Activated CD4-positive, alpha-beta T cell treated with anti-CD3 and anti-CD28 coated beads for 4 hours (primary cell): ENCODE measurements at places on chromosomes 7 and 10.

DNA sequence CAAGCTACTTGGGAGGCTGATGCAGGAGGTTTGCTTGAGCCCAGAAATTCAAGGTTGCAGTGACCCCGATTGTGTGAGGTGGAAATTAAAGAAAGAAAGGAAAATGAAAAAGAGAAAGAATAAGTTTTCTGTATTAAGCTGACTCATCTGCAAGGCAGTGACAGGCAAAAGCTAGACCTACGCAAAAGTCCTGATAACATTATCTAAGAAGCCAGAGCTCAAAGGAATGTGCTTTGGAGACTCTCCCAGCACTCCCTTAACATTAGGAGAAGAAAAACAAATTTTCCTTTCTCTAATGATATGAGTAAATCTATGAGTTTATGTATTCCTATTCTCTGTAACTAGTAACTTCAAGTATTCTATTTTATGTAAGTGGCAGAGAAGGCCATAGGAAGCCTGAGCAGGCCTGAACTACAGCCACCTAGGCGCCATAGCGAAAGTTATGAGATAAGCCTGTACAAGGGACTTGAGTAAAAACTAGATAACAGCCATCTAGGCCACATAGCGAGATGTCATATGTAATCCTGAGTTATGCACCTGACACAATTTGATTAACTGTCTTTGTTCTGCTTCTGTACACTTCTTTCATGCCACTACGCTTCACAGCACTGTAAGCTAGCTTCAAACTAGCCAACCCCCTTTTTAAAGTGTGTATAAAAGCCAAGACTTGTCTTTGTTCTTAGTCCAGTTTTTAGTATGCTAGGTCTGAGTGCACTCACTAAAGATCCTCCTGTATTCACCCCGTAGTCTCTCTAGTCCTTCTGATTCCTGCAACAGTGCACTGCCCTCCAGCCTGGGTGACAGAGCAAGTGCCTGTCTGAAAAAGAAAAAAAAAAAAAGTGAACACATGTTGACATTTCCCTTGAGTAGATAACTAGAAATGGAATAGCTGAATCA is 9.4 kb upstream of the ZWINT start:
- DNase-seq: no peak

DNA sequence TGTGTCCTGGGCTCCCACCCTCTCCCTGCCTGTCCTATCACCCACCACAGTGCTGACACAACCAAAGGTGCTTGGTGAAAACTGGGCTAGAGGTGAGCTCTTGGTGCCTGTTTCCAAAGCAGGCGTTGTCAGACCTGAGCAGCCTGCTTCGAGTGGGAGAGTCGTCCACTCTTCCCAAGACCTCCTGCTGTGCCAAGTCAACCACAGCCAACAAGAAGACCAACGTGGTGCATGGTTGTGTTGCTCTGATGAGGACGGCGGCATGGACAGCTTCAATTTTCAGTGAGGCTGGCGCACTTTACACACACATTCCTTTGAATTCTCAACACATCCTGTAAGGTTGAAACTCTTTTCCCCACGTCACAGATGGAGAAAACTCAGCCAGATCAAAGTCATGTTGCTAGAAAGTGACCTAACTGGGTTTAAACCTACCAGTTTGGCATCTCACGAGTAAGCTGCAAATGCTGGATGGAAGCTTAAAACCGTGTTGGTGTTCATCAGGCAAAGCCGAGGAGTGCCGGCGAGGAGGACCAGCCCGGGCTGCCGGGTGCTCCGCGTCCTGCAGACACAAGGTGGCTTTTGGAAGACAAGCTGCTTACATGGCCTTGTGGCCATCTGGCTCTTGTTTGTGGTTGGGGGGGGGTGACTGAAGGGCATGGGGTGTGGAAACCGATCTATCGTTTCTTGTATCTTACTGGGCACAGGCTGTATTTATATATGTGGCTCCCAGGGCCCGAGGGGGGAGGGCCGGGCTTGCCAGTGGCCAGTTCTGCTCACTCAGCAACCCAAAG is 39.3 kb downstream of the INSIG1 start:
- DNase-seq: no peak

GRCh38 chr10:64089648-64090047 is 568.4 kb downstream of the REEP3 start:
- DNase-seq: no peak

- peak; percentile 66 for DNase-seq
Observed at GRCh38 chr7:26202019-26202990, 760 bp downstream of the CBX3 start.

- no peak for DNase-seq
Observed at GRCh38 chr7:75696263-75697037, 42.3 kb downstream of the HIP1 start.

GRCh38 chr10:76352300-76352699 is 920.9 kb downstream of the LRMDA start:
- no peak for DNase-seq

DNA sequence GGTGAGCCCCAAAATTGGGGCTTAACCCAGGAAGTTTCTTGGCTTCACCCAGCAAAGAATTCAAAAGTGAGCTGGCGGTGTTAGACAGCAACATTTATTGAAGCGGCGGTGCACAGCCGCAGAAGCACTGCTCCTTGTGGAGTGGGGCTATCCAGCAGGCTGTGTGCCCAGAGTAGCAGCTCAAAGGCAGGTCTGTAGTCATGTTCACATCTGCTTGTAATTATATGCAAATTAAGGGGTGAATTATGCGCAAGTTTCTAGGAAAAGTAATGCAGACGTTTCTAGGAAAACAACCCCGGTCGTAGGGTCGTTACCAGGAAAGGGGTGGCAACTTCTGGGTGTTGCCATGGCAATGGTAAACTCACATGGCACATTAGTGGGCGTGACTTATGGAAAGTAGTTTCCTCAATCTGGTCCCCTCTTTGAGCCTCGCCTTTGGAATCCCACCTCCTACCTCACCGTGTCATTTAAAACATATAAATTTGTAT is 13.7 kb upstream of the KBTBD2 start:
- DNase-seq: peak; percentile 74

DNA sequence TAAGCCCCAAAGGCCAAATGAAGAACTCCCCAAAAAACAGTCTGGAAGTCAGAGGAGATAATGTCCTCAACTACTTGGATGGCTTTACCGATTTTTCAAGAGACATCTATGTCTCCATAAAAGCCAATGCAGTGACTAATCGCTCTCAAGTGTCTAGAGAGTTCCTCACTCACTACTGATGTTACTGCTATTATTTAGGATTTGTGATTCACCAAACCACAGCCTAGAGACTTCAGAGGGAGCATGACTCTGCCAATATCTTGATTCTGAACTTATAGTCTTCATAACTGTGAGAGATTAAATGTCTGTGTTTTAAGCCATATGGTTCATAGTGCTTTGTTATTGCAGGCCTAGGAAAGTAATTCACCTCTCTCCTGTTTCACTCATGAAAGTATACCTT is 160.2 kb downstream of the IPMK start:
- DNase-seq: no peak

- DNase-seq: no peak
Observed at GRCh38 chr7:124737760-124738300, 27.8 kb downstream of the GPR37 start.

DNA sequence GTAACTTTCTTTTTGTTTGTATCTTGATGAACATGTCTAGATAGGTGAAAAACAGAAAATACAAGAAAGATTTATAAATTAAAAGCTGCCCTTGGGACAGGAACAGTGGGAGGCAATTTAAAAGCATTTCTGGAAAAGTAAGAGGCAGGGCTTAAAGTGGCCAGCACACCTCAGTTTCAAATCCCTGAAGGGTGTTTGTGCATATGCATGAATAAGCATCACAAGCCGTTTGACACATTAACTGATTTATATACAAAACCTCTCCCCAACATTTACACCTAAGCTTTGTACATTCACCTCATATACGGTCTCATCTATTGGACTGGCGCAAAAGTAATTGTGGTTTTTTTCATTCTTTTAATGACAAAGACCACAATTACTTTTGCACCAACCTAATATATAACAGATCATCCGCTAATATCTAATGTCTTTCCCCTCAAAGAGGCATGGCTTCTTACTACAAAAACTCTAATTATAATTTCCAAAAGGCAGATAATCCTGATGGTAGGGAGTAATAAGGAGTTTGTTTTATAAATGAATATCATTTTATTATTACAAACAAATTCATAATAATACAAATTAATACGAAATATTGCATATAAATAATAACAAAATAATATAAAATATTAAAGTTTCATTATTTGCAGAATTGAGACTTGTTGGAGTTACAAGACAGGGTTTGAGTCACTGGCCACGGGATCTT is 48.3 kb downstream of the LRGUK start:
- DNase-seq: no peak

DNA sequence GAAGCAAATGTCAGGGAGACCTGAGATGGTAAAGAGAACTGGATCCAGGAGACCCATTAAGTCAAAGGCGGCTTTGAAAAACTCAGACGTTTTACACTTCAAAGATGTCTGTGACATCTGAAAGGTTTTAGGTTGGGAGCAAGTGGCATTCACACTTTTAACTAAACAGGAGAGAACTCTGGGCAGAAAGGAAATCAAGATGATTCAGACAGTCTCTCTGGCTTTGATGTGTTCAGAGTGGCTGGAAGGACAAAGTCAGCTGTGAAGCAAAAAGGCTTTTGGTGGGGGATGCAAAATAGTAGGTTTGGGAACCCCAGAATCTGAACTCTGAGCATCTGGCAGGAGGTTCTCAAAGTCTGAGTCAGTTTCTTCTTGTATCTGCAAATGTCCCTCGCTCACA is 66.6 kb downstream of the PRKCQ start:
- DNase-seq: peak; percentile 32

DNA sequence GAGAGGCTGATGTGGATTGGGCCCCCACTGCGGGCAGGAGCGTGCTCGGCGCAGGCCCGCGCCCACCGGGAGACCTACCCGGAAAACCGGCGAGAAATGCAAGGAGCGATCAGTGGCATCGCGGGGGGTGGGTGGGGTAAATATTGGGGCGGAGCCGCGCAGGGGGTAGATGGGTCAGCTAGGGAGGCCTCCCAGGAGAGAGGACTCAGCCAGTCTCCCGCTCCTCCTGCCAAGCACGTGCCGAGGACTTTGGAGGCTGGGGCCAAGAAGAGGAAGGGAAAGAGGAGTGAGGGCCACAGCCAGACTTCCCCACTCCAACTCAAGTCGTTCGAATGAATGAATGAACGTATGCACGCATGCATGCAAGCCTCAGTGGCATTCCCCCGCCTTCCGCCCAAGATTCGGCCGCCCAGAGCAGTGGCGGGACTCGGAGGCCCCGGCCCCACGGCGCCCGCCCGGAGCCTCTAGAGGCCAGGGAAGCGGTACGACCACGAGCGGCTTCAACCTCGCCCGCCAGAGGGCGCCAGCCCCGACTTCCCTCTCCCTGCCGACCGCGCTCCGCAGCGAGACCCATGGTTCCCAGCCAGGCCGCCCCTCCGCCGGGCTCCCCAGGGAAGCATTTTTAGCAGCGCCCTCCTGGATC is 3.6 kb downstream of the NPM3 start:
- peak; percentile 84 for DNase-seq

- no peak for DNase-seq
Observed at GRCh38 chr10:95404462-95404858, 113.7 kb upstream of the PDLIM1 start.

DNA sequence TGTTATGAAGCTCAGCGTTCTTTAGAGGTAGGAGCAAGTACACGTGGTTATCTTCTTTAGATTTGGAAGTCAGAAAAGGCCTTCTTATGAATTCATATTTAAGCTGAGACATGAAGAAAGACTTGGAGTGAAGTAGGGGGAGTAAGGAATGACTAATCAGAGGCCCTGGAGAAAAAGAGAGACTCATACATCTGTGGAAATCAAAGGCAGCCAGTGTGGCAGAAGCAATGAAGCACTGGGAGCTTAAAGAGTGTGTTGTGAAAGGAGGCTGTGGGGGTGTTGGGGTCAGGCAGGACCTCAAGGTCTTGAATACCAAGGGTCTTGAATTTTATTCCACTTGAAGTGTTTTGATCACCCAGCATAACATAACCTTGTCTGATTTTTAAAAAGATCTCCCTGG is 35.7 kb upstream of the FGL2 start:
- no peak for DNase-seq

DNA sequence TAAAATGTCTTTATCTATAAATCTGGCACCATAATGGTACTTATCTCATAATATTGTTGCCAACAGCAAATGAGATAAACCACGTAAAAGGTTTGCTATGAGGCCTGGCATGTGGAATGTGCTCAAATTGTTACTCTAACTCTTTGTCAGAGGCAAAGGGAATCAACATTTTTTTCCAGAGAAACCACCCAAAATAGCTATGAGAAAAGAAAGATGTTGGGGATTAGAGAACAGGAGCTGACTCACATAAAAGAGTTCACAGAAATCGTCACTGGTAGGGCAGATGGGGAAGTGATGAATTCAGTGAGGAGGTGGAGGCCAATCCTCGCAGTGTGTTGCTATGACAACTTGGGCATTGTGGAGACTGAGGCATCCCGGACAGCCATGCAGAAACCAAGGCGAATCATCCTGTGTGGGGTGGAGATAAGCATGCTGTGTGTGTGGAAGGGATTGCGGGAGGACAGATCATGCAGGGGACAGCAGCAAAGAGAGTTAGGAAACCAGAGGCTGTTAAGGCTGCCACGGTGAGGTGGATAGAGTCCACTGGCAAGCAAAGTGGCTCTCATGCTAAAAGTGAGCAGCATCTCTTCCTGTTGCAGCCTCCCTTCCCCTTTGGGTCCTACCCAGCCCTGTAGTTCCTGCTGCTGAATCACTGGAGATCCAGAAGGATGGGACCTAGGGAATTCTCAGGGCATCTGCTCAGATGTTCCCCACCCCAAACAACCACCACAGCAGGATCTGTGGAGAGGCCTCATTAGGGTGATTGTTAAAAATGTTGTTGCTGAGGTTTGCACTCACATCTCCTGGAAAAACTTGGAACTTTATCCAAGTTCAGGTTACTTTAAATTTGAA is 103.9 kb downstream of the CUBN start:
- DNase-seq: peak; percentile 70

DNA sequence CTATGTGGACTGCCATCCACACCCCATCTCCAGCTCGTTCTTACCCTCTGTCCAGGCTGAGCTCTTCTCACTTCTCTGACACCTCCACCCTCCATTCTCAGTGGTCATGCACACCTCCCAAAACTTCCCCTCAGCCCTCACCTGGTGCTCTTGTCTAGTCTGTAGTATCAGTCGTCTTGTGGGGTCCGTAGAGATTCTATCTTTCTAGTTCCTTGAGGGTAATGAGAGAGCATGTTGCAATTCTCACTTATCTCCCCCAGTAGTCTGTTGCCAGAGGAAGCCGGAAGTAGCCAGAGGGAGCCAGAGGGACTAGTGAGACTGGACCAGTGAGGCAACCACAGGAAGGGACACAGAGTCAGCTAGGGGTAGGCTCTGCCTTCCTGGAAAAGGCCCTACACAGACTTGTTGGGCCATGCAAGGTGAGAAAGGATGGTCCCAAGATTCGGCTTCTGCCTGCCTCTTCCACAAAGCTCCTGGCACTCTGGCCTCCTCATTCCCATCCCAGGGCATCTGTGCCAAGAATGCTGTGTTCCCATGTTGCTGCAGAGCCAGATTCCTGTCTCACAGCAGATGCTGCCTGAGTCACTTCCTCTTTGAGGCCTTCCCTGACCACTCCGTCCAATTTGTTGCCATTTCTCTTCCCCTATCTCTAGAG is 50.6 kb upstream of the DUSP5 start:
- DNase-seq: no peak

GRCh38 chr7:134710854-134711624 is 64.4 kb downstream of the BPGM start:
- DNase-seq: peak; percentile 51
